ENCODE measurements at places on chromosomes 11 and 22.

DNA sequence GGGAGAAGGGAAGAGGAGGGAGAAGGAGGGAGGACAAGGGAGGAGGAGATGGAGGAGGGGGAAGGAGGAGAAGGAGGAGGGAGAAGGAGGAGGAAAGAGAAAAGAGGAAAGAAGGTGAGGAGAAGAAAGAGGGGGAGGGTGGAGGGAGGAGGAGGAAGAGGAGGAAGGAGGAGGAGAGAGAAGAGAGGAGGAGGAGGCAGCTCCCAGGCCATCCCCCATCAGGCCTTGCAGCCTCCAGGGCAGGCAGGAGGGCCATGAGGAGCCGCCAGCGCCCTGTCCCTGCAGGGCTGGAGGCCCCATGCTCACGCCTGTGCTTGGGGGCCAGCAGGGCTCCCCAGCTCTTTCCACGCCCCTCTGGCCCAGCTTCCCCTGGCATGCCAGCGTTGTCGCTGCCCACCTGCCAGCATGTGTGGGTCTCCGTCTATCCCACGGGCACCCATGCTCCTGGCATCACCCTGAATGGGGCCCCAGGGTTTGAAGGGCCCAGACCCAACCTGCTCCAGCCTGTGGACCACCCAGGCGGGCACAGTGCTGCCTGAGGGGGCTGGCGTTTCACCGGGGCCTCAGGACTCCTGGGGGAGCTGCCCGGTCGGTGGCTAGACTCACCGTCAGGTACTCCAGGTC, 5.2 kb downstream of the TSPAN32 start:
- DNase-seq = no peak

- DNase-seq = no peak
These were observed at the start of gene HSPB2 for GRCh38 chr11:111912535-111912934. Gene HSPB2, plus strand, starts transcription at chr11:111912734. Its CDS starts 96 bp downstream, at chr11:111912830.

- no peak for DNase-seq
These were observed 34.9 kb downstream of the P4HA3 start for GRCh38 chr11:74276581-74276980.

DNA sequence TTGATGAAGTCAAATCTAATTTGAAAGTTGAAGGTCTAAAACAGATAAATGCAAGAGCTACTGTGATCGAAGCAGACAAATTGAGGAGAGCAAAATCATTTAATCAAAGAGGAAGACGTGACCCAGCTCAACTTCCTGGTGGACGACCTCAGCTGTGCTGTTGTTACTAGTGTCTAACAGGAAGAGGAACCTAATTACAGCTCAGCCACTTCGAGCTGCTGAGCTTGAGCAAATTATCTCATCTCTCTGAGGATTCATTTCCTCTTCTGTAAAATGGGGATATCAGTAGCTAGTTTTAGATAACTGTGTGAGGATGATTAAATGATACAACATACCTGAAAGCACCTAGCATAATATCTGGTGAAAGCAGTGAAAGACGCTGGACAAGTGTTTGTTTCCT, 48.6 kb upstream of the OLFML1 start:
- peak; percentile 37 for DNase-seq

DNA sequence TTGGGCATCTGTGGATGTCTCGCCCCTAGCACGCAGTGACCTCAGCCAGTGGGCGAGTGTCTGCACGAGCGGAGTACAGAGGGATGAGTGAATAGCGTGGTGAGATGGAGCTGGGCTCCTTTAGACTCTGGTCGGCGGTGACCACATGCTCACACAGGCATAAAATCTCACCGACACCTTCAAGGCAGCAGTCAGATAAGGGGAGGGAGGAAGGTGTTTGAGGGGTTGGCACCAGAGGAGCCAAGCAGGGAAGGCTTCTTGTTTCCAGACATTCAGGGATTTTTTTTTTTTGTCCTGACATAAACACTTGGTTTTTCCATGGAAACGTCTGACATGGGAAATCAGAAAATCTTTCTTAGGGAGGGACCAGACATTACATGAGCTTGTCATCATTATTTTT, 35.8 kb downstream of the GRIK4 start:
- no peak for DNase-seq

DNA sequence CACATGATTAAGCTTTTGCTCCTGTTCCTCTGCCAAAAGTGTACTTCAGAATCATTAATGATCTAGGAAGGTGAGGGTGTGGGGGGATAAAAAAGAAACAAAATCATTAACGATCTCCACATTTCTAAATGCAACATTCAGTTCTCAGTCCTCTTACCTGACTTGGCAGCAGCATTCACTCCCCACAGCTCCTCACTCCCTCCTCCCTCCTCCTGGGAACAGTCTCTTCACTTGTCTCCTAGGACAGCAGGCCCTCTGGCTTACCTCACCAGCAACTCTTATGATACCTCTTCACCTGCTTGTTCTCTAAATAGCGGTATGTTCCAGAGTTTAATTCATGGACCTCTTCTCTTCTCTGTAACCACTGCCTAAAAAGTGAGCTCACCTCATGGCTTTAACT, 56.5 kb upstream of the APOA1 start:
- DNase-seq = no peak

GRCh38 chr22:48923996-48924395, 903.7 kb downstream of the BRD1 start:
- no peak for DNase-seq

GRCh38 chr11:60756307-60757032, at the start of gene MS4A15:
Gene MS4A15, plus strand, starts transcription at chr11:60756867. Its CDS starts 6,867 bp downstream, at chr11:60763734.
- DNase-seq = no peak

DNA sequence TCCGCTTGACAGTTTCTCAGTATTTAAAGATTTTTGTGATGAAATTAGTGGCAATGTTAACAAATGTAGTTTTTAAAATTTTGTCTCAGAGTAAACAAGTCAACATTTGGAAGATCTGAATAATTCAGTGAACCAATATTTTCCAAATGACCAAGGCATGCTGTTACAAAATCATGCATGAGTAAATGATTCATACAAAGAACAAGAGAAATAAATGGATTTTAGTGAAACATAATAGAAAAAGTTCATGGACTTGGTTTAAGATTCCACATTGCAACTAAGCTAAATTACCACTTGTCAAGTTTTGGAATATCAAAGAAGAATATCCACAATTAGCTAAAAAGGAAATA, 125.7 kb upstream of the SNX19 start:
- DNase-seq = no peak

GRCh38 chr11:114291842-114292680, 4.1 kb upstream of the NNMT start:
- no peak for DNase-seq

DNA sequence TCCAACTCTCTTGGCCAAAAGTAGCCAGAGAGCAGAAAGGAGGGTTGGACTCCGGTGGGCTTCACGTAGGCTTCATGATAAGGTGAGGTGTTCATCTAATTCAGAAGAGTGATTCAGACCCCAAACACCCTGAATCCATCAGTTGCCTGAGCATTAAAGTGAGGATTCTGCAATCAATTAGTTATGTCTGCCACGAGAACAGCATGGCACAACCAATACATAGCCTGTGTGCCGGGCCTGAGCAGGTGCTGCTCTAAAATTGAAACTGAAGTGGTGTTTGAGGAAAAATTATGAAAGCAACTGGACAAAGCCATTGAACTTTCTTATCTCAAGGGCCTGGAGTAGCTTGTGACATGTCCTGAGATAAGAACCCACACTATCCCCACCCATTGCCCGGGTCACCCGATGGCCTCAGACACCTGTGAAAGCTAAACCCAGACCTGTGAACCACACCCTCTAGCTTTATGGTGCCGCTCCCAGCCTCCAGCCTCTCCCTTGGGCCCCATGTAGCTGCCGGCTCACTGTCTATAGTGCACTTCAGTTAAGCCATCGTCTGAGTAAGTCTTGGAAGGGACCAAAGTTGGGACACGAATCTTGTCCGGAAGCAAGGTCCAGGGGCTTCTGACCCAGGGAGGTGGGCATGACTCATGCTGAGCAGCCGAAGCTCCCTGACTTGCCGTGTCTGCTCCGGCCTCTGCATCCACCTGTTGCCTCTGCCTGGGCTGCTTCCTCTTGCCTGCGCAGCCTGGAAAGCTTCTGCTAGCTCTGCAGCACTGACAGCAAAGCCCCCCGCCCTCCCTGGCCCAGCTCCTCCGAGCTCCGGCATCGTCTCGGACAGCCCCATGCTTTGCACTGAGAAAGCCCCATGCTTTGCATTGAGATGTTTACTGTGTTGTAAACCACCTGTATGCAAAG, 5.7 kb upstream of the MYEOV start:
- no peak for DNase-seq

DNA sequence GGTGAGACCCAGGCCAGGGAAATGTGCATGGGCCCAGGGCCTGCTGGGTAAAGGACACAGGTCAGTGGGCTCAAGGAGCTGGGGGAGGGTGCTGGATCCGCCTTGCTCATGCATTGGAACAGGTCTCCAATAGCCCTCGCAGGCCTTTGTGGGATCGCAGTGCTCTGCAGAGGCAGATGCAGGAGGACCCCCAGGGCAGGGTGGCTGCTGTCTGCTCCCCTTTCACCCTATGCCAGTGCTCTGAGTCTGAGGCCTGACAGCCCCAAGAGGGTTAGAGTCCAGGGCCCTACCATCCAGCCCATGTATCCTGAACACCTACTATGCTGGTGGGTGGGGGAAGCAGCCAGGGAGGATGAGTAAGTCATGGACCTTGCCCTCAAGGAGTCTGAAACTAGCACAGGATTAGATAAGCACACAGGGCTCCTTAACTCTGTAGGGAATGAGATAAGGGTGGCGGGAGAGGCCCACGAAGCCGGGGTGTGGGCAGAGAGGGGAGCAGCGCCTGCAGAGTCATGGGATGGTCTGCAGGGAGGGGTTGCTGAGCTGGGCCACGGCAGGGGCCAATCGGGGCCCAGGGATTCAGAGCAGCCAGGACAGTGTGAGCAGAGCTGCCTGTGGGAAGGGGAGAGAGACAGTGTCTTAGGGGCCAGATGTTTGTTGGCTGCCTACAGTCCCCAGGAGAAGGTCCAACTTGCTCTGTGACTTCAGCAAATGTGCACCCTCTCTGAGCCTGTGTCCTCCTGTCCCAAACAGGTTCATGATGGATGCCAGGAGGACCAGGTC, 10.5 kb upstream of the EHD1 start:
- no peak for DNase-seq

GRCh38 chr22:50417411-50418210, 57.2 kb downstream of the SBF1 start:
- DNase-seq = no peak

DNA sequence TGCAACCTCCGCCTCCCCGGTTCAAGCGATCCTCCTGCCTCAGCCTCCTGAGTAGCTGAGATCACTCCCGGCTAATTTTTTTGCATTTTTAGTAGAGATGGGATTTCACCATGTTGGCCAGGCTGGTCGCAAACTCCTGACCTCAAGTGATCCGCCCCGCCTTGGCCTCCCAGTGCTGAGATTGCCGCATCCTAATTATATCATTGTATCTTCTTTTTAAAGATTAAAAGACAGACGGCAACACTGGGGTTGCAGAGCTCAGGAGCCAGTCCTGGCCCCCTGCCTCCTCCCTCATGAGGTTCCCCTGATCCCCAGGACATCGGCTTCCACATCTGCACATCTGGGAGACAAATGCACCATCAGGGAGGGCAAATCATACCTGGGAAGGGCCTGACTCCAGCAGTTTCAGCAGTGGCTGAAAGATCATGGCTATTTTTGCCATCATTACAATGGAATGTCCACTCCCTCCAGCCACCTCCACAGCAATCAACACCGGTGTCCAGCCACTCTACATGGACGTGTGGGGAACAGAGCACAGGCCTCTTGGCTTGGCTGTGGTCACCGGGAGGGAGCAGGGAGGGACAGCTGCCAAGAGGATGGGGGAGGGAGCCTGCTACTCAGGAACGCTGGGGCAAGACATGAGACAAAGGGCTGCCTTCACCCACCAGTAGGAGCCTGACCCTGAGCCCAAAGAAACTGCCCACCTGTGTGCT, 9.2 kb upstream of the CELSR1 start:
- no peak for DNase-seq

GRCh38 chr11:128501632-128502549, 85.5 kb downstream of the ETS1 start:
- DNase-seq = no peak

GRCh38 chr11:128195057-128195751, 392.2 kb downstream of the ETS1 start:
- peak; percentile 71 for DNase-seq

- peak; percentile 72 for DNase-seq
These were observed 5.3 kb downstream of the CD44 start for GRCh38 chr11:35144136-35144741.

GRCh38 chr11:81970886-81971285, 762.8 kb downstream of the FAM181B start:
- no peak for DNase-seq

GRCh38 chr11:77111277-77111676, 8.6 kb downstream of the OMP start:
- no peak for DNase-seq

- no peak for DNase-seq
These were observed 3.3 kb downstream of the SIDT2 start for GRCh38 chr11:117181586-117182550.

DNA sequence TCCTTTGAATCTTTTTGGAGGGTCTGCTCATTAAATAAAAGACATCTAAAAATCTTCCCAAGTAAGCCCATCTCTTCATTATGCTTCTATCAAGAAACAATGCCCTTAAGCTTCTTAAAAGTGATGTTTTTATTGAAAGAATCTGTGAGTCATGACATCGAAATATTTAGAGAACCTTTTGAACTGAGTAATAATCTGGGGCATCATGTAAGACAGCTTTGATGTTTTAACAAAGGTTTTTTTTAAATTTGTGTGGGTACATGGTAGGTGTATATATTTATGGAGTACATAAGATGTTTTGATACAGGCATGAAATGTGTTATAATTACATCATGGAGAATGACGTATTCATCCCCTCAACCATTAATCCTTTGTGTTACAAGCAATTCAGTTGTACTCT, 46.8 kb downstream of the PLAAT5 start:
- DNase-seq = no peak

GRCh38 chr22:42883121-42883520, 26.0 kb upstream of the ARFGAP3 start:
- no peak for DNase-seq

DNA sequence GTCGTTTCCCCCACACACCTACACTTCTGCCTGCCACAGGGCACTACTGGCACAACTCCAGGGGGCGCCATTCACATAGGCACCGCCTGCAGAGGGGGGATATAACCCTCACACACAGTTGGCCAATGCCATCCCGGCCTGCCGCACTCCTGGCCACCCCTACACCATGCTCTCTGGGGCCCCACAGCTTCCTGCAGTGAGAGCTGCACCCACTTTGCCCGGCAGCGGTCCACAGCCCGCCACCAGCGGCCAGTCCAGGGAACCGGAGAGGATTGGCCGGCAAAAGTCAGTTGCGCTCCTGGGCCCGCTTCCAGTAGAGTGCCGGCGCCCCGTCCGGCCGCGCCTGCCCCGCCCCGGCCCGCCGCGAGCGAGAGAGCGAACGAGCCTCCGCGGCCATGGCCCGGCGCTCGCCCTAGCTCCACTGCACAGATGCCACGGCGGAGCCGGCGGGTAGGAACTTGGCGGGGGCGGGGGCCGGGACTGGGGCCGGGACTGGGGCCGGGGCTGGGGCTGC, 25.6 kb upstream of the SUSD2 start:
- DNase-seq = peak; percentile 45

- no peak for DNase-seq
These were observed 111.8 kb downstream of the MSANTD4 start for GRCh38 chr11:105910095-105910715.

DNA sequence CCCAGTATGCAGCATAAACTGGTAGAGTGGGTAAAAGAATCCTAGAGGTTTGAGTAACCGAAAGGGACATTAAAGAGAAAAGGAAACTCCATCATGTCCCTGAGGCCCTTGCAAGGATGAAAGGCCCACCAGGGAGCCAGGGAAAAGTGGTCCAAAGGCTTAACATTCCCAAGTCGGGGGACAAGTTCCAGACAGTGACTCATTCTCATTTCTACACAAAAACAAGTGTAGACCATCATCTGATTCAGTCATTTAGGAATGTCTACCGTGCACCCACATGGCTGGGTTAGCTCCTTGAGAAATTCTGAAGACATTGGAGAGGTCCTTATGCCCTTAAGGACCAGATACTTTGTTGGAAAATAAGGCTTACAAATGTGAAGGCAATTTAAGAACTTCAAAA, 4.8 kb upstream of the NOX4 start:
- DNase-seq = no peak
